NCI-H345 (cell line): ENCODE measurements at places on chromosomes 5 and 9.

DNA sequence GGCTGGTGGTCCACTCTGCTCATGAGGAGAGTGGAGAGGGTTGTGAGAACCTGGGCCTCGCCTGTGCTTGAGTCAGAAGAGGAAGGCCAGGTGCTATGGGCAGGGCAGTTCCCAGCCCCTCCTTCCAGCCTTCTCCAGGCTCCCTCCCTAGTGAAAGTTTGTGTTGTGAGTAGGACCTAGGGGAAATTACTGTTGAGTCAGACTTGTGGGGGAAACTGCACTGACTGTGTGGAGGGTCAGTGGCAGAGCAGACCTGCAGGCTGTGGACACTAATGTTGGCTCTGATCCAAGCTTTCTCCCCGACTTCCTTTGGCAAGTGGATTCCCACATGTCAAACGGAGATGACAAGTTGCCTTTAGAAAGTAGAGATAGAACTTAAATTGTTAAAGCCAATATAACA lies 102.6 kb downstream of the ARHGAP26 start:
- DNase-seq = no peak

DNA sequence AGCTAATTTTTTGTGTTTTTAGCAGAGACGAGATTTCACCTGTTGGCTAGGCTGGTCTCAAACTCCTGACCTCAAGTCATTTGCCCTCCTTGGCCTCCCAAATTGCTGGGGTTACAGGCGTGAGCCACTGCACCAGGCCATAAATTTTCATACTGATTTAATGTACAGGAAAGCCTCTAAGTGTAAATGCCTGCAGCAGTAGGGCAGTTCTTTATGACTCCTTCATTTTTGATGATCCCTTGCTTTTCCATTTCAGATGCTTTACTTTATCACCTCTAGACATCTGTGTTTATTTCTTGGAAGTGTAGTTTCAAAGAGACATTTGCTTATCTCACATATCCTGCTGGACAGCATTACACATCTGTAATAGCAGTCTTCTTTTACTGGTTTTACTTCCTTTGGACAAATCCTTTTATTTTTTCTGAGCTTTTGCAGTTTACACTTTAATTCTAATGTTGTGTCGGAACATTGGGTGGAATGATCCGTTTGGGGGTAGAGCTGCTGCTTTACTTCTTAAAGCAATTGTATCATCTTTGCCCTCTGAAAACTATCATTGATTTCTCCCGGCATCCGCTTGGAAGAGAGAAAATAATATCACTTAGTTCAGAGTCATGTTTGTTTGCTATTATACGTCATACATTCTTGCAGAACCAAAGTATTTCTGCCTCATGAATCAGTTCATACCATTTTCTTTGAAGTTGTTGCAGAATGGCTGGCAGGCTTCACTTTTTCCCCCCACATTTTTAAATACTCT lies 36.0 kb downstream of the SCGB3A1 start:
- DNase-seq = no peak

GRCh38 chr5:6194906-6195612 lies 183.3 kb downstream of the MED10 start:
- no peak for DNase-seq

GRCh38 chr5:138386290-138386689 lies 33.8 kb downstream of the KDM3B start:
- no peak for DNase-seq

DNA sequence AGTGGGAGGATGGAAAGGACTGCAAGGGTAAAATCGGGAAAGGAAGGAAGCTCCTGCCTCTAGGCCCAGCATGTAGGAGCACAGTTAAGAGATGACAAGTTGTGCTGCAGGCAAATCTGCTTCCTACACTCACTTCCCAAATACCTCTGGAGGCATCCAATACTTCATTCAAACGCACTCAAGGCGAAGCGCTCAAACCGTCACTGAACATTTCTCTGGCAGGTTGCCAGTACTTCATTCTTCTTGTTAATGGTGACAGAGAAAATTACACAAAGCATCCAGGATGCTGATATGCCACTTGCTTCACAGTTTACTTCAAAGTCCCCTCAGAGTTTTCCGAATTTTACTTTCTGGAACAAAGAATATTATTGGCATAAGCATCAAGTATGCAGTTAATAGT lies 59.8 kb downstream of the NREP start:
- DNase-seq = peak; percentile 91

DNA sequence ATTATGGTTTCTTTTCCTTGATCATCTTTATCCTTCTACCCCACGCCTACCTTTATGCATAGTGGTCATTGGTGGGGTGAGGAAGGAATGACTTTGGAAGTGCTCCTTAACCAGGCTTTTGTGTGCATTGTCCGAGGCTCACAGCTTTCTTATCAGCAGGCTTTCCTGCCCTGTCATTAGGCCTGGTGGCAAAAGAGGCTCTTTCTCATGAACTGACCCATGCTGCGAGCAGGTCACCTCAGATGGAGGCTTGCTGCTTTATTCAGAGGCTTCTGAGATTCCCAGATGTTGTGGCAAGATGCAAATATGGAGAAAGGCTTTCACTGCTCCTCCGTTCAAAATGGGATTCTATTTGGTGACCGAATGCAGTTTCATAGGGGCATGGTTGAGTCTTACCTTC lies 57.4 kb upstream of the DMRTA1 start:
- DNase-seq = no peak

GRCh38 chr5:16803831-16804230 lies 132.3 kb downstream of the MYO10 start:
- DNase-seq = no peak

DNA sequence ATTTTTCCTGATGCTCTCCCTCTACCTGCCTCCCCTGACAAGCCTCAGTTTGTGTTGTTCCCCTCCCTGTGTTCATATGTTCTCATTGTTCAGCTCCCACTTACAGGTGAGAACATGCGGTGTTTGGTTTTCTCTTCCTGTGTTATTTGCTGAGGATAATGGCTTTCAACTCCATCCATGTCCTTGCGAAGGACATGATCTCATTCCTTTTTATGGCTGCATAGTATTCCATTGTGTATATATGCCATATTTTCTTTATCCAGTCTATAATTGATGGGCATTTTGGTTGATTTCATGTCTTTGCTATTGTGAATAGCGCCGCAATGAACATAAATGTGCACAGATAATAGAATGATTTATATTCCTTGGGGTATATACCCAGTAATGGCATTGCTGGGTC lies 77.5 kb upstream of the FAM170A start:
- no peak for DNase-seq

- DNase-seq = no peak
These were observed 6.2 kb upstream of the SCAMP1 start for GRCh38 chr5:78354066-78354670.

DNA sequence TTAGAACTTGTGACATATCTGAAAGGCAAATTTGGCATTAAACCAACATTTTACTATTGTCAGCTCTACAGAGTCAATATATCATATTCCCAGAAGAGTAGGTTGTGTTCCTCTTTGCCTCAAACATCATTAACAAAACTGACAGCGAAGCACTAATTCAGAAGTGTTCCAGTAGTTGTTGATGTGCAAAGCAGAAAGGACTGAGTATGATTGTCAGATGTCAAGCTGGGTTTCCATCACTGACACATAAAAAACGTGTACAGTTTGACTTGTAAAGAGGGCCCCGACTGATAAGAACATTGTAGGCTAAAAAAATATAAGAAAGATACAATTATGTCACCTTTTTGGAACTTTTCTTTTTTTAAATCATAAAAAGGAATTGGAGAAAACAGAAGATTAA lies 101.5 kb upstream of the ZNF608 start:
- peak; percentile 77 for DNase-seq

- DNase-seq = peak; percentile 16
These were observed 2.7 kb downstream of the ASTN2 start for GRCh38 chr9:117412006-117412715.

GRCh38 chr5:40879163-40879942 lies 29.9 kb upstream of the C7 start:
- peak; percentile 11 for DNase-seq

GRCh38 chr5:79567926-79568549 lies 44.2 kb upstream of the TENT2 start:
- no peak for DNase-seq

DNA sequence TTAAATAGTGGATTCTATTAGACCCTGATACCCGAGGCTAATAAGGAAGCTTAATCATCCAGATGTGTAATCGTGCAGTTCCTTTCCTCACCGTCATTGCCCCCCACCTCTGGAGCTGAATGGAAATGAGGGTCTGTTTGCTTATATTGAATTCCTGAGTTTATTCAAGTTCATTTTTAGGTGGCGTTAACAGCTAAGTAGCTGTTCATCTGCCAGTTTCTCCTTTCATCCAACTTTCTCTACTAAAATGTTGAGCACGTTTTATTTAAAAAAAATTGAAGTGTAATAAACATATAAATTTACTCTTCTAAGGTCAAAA lies 291.0 kb downstream of the DOCK8 start:
- DNase-seq = no peak

- DNase-seq = no peak
These were observed 3.0 kb downstream of the NADK2 start for GRCh38 chr5:36238502-36239295.

- DNase-seq = no peak
These were observed 82.8 kb downstream of the LMX1B start for GRCh38 chr9:126696401-126697145.

DNA sequence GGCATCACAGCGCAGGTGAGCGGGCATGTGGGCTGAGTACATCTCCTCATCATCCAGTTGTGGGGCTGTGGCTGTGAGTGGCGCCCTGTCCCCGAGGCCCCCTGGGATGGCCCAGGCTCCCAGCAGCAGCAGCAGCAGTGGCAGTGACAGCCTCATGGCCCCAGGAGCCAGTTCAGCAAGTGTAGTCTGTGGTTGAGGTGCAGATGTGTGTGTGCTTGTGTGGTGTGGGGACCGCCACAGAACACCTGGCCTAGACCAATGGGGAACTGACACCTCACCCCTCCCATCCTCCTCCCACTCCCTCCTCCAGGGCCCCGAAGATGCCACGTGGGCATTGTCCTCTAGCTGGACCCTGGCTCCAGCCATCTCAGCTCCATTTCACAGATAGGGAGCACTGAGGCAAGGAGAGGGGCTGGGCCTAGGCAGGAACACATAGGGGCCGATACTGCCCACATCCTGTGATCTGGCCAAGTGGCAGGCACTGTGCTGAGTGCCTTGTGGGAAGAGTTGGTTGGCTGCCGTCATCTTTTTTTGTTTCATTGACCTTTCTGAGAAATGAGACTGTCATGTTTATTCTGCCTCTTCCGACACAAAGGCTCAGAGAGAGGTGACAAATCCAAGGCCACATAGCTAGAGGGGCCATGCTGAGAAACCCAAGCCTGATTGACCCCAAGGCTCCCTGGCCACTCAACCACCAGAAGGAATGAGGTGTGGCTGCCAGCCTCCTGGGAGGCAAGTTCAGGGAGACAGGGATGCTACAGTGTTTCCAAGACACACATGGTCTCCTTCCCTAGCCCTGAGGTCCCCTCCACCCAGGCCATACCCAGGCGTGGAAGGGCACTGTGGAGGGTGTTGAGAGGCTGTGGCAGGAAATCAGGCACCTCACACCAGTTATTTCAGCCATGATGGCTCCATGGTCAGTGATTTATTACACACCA lies at the start of gene MZB1:
TSS of gene MZB1 (minus strand) at position 213 of the 938 bp plus-strand sequence. CDS start at position 156, 57 bp downstream.
- no peak for DNase-seq

- no peak for DNase-seq
These were observed 78.8 kb downstream of the ZSWIM6 start for GRCh38 chr5:61410811-61411210.

DNA sequence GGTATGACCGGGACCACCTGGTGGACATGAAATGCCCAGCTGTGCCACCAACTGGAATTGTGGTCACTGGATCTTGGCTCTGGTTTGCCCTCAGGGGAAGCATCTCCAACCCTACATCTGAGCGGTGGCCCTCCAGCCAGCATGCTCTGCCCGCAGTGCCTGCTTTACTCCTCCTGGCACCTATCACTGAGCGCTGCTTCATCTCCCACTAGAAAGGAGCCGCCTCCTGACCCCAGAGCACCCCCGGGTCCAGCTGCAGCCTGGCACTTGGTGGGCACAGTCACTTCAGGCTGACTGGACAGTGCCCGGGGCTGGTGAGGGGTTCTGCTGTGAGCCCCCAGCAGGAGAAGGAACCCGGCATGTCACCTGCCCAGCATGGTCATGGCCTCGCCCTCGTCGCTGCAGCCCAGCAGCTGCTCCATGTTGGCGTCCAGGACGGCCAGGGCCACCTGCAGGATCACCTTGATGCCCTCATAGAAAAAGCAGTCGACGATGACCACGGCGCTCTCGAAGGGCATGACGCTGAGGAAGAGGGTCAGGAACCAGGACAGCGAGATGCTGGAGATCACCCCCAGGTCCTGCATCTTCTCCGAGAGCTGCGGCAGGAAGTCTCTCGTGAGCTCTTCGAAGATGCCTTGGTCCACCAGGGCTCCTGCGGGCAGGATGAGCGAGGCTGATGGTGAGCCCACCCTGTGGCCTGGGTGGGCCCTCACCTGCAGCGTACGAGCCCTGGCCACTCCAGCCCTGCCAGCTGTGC lies 16.1 kb upstream of the MRNIP start:
- DNase-seq = no peak

DNA sequence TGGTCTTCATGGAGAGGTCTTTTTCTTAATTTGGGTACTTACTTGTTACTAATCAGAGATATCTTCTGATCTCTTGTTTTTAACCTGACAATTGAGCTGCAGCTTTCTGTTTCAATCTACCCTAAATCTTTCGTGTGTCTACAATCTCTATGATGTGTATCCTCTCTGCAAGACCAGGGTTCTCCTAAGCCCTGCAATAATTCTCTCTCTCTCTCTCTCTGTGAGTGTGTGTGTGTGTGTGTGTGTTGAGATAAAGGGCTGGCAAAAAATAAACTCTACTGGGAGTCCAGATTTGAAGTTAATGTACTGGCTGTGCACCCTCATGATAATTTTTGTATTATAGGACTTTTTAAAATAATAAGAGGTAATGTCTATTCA lies 57.8 kb upstream of the FBXL7 start:
- no peak for DNase-seq

DNA sequence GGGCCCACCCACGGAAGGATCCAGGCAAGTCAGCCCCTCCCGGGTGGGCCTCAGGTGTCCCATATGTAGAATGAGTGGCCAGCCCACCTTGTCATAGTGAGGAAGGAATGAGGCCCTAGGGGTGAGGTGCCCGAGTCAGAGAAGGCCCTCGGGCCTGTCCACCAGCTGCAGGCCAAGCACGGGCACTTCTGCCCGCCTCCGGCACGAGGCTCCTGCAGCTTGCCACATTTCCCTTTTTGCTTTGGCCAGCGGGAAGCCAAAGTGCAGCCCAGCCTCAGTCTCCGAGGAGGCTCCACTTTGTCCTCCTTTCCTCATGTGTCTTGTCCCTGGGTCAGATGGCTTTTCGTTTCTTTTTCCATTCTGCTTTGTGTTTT lies 72.9 kb downstream of the PSMB7 start:
- DNase-seq = no peak

DNA sequence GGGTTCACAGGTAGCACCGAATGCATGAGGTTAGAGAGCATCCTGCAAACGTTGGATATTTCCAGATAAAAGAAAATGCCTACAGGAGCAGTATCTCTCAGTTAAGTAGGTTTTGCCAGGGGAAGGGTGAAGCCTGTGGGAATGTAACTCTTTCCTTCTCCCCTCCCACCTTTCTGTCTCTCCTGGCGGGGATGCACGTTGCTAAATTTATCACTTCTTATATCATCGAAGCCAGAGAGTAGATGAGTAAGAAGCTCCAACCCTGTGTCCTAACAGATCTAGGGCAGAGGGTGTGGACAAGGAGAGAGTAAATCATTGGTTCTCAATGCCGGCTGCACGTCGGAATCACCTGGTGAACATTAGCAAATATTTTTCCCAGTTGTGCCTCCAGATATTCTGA lies 457.5 kb downstream of the ENC1 start:
- no peak for DNase-seq
